ENCODE measurements at places on chromosomes 16 and 17. TPM values are rescaled to one million over a fixed set of nuclear protein-coding genes. Genes with fewer than 3 reads are reported as not detected.

Gene DUSP14
- total RNA-seq = 79.6 TPM

Gene HOXB6
- not detected for total RNA-seq

Gene PRAC1
- total RNA-seq = not detected

Gene CNGB1
- under 0.01 TPM for total RNA-seq

Gene C1QL1
- total RNA-seq = not detected

Gene C1QTNF1
- total RNA-seq = 0.79 TPM

DNA sequence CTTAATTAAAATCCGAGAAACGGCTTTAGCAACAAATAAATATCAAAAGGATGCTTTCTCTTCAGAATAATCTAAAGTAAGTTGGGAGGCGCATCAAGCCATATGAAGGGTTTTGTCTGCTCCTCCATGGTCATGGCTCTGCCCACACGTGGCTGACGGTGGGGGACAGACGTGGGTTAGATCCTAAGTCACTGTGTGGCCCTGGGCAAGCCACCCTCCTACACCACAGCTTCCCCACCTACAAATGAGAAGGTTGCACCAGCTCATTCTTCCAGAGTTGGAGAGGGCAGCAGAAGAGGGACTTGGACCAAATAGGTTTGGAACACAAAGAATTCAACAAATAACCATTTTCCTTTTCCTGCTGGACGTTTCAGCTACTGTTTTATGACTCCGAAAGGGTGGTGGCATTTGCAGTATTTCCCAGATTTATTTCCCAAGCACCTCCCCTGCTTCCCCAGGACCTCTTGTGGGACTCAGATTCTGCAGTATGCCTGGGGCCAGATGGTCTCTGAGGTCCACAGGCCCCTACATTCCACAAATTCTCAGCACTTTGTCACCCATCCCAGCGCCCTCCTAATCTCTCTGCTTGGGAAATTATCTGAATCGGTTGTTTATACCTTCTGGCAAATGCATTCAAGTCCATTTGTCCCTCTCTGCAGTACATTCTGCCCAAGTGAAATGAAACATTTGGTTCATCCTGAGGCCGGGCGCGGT is 17.8 kb downstream of the LRRC75A start:
- no peak for DNase-seq

DNA sequence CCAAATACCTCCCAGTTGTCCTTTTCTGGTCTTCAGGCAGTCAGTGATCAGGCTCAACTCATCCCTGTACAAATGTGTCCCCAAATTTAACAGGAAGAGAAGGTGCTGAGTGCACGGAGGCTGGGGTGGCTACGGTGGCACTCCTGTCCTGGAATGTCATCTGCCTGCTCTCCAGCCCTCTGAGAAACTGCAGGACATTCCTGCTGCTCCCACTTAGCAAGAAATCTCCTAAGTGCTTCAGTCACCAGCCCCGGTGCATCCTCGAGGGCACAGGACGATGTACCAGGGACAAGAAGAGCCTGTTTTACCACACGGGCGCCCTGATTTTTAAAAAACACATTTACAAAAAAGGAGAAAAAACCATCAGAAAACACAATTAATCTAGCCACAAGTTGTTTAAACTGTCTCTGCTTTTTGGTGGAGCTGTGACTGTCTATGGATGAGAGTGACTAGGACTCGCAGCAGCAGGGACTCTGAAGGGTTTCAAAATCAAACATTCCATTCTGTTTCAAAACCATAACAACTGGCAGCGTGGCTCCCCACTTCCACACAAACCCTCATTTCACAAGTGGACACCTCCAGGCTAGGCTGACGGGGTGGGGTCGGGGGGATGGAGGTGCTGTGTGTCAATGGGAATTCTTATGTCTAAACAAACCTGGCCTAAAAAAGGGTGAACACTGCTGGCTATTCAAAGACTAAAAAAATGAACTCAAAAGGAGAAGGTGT is 65.3 kb upstream of the CNEP1R1 start:
- no peak for DNase-seq

DNA sequence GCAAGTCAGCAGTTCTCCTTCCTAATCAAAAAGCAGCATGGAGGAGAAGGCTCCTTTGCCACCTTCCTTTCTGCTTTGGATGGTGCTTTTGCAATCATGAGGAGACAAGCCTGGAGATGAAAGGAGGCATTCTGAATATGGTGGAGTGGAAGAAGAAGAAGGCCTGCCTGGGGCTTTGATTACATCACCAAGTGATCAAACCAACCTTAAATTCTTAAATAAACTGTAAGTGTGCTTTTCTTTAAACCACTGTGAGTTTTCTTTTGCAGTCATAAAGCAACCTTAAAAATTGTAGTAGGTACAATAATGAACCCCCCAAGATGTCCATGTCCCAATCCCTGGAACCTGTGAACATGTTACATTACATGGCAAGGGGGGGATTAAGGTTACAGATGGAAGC is 31.7 kb upstream of the IL21R start:
- DNase-seq = no peak

GRCh38 chr16:88491560-88492310 is 38.7 kb downstream of the ZFPM1 start:
- DNase-seq = no peak

DNA sequence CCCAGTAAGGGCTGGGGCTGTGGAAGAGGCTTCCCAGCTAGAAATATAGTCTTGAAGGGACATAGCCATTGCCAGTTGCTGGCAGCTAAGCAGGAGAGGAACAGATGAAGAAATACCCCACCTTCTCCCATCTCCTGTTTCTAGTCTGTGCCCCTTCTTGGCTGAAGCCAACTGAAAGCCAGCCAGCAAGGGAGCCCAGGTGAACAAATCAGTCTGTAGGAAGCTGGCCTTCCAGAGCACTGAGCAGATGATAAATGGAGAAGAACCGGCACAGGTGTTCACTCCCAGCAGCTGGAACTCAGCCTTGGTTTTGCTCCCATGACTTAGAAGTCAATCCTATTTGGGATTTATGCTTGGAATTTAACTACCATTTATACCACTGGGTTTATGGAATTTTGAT is 69.2 kb upstream of the DHX40 start:
- no peak for DNase-seq

- no peak for DNase-seq
Observed at GRCh38 chr17:61005358-61005757, 327.7 kb downstream of the BCAS3 start.

- no peak for DNase-seq
Observed at GRCh38 chr17:2445638-2446037, 44.8 kb upstream of the MNT start.

- DNase-seq = no peak
Observed at GRCh38 chr16:19875900-19876299, 8.7 kb downstream of the GPRC5B start.

DNA sequence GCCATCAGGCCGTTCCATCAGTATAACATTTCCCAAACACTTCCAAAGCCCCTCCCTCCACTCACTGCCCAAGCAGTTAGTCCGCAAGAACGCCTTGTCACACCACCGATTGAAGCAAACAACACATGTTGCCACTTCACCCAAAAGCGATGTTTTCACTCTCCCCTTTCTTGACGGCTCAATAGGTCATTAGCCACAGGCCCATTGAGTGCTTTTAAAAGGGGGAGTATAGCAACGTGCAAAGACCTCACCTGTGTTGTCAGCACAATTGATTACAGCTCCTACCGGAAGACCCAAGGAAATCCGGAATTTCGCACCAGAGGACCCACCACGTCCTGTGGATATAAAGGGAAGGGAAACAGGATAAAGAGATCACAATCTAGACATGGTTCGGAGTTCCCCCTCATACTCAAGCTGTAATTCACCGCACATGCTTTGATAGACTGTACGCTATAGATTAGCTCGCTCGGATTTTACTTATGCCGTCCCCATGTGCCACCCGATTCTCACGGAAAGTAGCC is 690 bp downstream of the RPL23 start:
- DNase-seq = no peak

DNA sequence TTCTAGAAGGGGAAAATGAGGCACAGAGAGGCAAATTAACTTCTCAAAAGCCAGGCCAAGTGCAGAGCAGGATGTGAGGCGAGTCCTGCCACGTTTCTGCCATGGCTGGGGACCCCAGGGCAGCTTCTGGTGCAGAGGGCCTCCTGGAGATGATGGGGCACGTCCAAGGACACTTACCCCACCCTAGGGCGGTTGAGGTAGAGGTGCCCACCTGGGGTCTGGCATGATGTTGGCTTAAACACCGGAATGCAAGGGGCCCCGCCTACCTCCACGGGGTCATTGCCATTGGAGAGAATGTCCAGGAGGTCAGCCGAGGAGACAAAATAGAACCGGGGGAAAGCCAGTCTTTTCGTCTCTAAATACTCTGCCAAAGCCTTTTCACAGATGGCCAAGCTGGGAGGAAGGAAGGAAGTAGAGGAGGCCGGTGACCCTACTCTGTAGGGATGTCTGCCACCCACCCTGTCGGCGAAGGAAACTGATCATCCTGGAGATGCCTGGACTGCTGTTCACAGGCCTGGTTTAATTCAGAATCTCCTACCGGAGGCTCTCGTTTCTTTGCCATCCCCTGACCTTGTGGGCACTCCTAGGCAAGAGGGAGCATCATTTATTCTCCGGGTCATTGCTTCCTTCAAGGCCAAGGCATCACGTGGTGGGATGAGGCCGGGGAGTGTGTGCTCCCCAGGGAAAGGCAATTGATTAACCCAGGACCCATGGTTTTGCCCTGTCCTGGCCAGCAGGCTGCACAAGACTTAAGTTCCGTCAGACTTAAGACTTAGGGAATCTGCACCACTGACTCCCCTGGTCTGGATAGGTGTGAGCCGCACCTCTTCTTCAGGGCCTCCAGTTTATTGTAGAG is 70.5 kb downstream of the DNAH17 start:
- DNase-seq = no peak

DNA sequence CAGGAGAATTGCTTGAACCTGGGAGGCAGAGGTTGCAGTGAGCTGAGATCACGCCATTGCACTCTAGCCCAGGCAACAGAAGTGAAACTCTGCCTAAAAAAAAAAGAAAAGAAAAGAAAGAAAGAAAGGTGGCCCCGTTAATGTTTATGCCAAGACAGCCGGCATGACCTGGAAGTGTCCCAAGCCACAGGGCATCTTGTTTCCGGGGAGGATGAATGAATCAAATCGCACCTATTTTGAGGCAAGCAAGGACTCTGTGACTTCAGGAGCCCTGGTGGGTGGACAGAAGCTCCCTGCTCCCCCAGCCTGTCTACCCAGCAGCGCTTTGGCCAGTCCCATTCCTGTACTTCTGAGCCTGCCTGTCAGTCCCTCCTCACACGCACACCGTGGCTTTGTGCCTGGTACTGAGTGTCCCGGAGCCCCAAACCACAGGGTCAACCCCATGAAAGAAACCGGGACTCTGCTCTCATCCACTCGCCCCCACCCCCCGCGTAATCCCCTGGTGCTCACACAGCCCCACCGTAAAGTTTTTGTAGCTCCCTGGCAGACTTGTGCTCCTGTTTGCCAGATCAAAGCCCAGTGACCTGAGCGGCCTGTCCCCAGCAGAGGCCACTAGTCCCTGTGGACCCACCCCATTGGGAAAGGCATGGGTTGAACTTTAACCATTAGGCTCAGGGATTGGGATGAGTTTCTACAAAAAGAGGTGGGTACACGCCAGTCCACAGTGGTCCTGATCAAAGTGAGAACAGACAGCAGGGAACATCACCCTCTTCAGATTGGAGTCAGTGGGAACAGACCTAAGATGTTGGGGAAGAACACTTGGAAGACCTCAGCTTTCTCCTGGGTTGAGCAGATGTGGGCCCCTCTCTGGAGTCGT is 19.3 kb downstream of the CD2BP2 start:
- DNase-seq = peak; percentile 37

DNA sequence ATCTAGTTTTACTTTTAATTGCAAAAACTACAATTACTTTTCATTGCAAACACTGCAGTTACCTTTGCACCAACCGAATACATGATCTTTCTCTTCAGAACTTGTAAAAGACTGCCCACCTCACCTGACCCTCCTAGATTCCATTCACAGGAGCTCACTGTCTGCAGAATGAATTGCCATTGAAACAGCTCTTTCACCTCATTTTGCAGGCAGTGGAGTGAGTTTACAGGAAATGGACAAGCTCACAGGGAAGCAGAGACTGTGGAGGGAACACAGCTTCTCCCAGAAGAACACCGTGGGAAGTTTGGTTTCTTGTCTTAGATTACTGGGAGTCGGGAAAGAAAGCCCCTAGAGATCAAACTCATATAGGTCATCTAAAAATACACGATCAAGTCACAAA is 439.7 kb upstream of the RBFOX1 start:
- no peak for DNase-seq

- DNase-seq = no peak
Observed at GRCh38 chr17:57395721-57396321, 139.5 kb downstream of the MSI2 start.

DNA sequence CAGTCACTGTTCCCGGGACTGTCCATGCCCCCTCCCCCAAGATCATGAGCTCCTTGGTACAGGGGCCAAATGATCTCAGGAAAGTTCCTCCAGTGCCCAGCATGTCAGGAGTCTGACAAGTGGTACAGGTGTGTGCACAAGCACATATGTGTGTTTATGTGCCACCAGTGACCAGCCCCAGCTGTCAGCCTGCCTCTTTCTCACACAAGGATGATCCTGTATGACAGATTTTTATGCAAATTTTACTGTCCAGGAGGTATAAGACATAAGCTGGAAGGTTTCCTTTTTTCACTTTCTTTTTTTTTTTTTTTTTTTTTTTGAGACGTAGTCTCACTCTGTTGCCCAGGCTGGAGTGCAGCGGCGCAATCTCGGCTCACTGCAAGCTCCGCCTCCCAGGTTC is 31.4 kb upstream of the GFOD2 start:
- DNase-seq = no peak

GRCh38 chr16:50114357-50115129 is 38.6 kb upstream of the TENT4B start:
- peak; percentile 10 for DNase-seq

DNA sequence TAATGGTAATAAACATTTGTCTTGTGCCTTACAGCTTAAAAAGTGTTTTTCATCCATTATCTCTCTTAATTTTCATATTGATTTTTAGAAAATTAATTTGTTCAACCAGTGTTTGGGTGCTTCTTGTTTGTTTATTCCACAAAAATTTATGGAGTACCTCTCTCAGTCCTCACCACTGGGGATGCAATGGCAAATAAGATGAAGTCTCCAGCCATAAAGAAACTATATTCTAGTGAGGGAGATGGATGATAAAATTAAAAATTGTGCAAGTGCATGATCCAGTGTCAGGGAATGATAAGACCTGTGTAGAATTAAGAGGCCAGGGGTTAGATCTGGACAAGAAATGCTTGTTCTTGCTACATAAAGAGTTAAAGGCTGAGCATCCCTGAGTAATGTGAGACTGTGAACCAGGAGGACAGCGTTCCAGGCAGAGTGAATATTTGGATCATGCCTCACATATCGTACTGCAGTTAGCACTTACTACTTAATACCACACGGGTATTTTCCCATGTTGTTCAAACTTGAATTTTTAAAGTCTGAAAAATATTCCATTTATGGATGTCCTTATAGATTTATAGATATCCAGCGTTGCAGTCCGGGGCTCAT is 535.7 kb upstream of the HSBP1 start:
- no peak for DNase-seq

All from bronchial epithelial cell (primary cell).